ENCODE measurements at places on chromosomes 5 and 9.

DNA sequence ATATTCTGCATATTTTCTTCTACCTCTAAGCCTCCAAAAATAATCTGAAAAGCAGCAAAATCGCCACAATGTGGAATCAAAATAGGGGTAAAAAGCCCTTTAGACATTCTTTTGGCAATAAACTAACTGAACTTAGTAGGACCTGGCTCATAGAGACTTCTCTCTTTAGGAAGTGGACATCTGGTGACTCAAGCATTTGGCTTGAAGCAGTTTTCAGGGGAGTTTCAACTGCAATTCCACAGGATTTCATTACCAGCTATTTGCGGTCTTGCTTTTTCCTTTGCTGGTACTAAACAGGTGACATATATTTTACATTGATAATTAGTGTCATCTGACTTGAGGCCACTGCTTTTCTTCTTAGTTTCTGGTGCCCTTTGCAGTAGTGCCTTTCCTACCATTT is 173.2 kb upstream of the FBN2 start:
- DNase-seq: no peak

- DNase-seq: no peak
Measured at GRCh38 chr5:56862909-56863308, 46.5 kb upstream of the SETD9 start.

- DNase-seq: no peak
Measured at GRCh38 chr9:106874652-106875051, 11.7 kb downstream of the ZNF462 start.

- no peak for DNase-seq
Measured at GRCh38 chr9:5562806-5563416, 52.6 kb downstream of the PDCD1LG2 start.

- DNase-seq: no peak
Measured at GRCh38 chr5:127417528-127417927, 99.9 kb upstream of the PRRC1 start.

DNA sequence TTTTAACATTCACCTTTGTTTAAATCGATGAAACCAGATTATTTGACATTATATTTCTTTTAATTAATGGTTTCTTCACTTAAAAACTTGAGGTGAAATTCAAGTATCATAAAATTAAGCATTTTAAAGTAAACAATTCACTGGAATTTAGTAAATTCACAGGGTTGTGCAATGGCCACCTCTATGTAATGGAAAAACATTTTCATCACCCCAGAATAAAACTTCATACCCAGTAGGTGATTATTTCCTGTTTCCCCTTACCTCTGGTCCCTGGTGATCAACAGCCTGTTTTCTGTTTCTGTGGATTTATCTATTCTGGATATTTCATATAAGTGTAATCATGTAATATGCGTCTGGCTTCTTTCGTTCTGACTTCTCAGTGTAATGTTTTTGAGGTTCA is 27.2 kb downstream of the HSPA4 start:
- DNase-seq: no peak

- DNase-seq: no peak
Measured at GRCh38 chr5:173746047-173746646, 129.7 kb upstream of the BOD1 start.

DNA sequence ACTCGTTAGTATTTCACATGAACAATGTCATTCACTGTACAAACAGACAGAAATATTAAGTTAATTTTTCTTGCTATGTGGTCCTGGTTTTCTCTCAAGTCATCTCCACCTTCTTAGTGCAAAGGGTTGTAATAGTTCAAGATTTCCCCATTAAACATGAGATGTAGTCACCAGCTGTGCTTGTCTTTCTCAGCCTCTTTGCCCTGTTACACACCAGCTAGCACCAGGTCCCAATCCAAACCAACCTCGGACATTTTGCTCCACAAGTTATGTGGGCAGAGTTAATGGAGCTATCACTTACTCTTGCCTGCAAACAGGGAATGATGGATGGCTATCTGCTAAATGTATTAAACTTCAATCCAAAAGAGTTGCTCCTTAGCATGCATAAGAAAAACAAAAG is 328.1 kb downstream of the TLE1 start:
- no peak for DNase-seq

- DNase-seq: no peak
Measured at GRCh38 chr5:145470396-145470979, 364.7 kb downstream of the PRELID2 start.

DNA sequence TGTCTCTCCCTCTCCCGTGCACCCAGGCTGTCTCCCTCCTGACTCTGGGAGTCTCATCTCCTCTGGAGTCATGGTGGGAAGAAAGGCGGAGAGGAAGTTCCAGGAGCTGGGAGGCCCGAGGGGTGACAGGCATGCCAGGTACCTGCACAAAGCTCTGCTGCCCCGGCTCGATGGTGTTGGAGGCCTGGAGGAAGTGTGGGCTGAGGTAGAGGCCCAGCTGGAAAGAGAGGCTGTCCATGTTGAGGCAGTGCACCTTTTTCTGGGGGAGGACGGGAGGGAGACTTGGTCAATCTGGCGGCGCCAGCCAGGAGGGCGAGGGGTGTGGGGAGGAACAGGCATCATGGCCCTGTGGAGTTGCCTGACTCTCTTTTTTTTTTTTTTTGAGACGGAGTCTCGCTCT is 15.9 kb downstream of the FPGS start:
- DNase-seq: no peak

DNA sequence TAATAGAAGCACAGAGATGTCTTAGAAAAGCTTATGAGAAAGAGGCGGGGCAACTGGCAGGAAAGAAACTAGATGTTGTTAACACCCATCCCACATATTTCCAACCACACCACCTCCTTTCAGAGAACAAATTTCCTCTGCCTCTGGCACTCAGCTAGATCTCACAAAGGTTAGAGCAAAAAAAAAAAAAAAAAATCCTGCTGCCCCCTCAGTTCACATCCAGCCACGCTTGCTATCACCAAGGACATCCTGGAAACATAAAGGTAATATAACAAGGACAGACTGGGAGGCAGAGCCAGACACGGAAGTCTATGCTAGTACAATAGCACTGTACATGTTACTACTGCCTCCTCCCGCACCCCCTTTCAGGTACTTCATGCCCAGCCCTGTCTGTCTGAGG is 238.0 kb upstream of the PTGER4 start:
- DNase-seq: no peak

GRCh38 chr5:74942622-74943286 is 76.6 kb upstream of the FAM169A start:
- no peak for DNase-seq

Data from DMS153 (cell line).